ENCODE measurements at places on chromosomes 16 and 17. TPM values are rescaled to one million over a fixed set of nuclear protein-coding genes. Genes with fewer than 3 reads are reported as not detected.

DNA sequence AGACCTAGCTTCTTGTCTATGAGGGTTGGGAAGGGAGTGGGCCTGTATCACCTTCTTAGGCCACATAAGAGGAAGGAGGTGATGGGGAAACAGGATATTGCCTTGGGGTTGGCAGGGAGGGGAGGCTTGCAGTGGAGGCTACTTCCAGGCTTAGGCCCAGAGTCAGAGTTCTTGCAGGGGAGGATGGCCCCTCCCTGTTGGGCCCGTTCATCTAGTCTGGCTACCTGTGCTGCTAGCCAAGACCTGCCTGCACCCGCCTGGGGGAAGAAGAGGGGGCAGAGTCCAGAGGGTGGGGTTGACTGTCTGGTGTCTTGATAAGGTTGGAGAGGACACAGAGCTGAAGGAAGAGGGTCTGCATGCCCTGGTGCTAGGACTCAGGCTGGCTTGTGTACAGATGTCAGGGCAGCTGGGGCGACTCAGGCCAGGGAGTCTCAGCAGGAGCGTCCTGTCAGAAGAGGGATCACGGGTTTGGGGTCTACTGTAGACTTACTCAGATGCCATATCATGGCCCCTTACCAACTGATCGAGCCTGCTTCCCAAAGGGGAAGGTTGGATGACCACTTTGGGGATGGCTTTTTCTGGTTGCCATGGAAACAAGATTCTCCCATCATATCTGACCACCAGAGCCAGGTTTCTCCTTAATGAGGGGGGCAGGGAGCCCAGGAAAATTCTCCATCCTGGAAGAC is 5.3 kb downstream of the KDM6B start:
- H3K4me3 ChIP-seq: no peak overlapping the region
- H3K27me3 ChIP-seq: peaks cover 47% of the 10 kb centered on the region
- peaks cover 40% of the 10 kb centered on the region for H3K4me1 ChIP-seq
- no peak for DNase-seq
- H3K27ac ChIP-seq: no peak overlapping the region

ZFP3 gene
- total RNA-seq: 0.39 TPM

DNA sequence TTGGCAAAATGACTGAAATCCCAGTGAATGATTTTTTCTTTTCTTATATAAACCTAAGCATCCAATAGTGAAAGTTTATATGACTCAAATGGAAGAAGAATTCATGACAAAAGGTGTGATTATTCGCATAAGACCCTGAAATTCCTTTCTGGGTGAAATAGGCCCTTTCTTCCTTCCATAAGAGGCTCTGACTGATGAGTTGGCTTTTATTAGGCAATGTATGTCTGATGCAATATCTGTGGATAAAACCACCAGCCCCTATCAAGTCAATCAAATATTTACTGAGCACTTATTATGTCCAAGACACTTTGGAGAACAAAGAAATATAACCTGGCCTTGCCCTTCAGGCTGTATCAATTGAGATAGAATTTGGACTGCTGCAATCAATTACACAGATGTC is 316.6 kb downstream of the CDH13 start:
- no peaks in the 10 kb centered on the region for H3K36me3 ChIP-seq
- no peaks in the 10 kb centered on the region for H3K27me3 ChIP-seq
- no peaks in the 10 kb centered on the region for H3K4me1 ChIP-seq
- H3K27ac ChIP-seq: no peak overlapping the region
- no peak overlapping the region for H3K4me3 ChIP-seq
- no peak for DNase-seq

CDR2L gene
- total RNA-seq: 31.0 TPM

GRCh38 chr17:38451030-38451839 is 23.0 kb downstream of the ARHGAP23 start:
- H3K36me3 ChIP-seq: 0 out of 2 replicates have a peak, but pooled peaks cover 2% of the 10 kb centered on the region
- H3K27me3 ChIP-seq: 0 out of 2 replicates have a peak, but pooled peaks cover 2% of the 10 kb centered on the region
- peak; percentile 86 for DNase-seq
- peak overlapping the region; percentile 76 for H3K4me3 ChIP-seq

- DNase-seq: no peak
- H3K36me3 ChIP-seq: no peaks in the 10 kb centered on the region
- H3K4me3 ChIP-seq: no peak overlapping the region
- H3K4me1 ChIP-seq: no peaks in the 10 kb centered on the region
- H3K27me3 ChIP-seq: no peaks in the 10 kb centered on the region
- no peak overlapping the region for H3K27ac ChIP-seq
These were observed 85.6 kb downstream of the OMG start for GRCh38 chr17:31211352-31212012.

CRYBA1 gene
- total RNA-seq: not detected

DNA sequence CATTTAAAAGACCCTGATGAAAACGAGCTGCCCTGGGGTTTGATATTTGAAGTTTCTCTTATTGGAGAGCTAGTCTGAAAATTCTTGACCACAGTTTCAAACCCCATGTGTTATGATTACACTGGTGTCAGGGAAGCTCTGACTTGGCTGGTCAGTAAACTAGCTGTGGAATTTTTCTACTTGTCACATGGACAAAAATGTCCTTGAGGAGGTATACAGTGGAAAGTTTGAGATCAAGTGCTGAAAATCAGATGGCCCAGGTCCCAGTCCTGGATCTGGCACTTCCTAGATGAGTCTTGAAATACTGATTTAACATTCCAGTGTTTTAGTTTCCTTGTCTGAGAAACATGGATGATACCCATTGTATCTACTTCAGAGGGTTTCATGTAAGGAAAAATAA is 30.7 kb upstream of the SOX9 start:
- no peaks in the 10 kb centered on the region for H3K36me3 ChIP-seq
- no peak for DNase-seq
- no peaks in the 10 kb centered on the region for H3K27me3 ChIP-seq
- H3K4me3 ChIP-seq: no peak overlapping the region

GRCh38 chr17:61456061-61456681 is 3.9 kb downstream of the TBX4 start:
- no peak for DNase-seq
- peak overlapping the region; percentile 28 for H3K4me3 ChIP-seq
- H3K27ac ChIP-seq: no peak overlapping the region
- peaks cover 99% of the 10 kb centered on the region for H3K27me3 ChIP-seq

EVPL gene
- 0.62 TPM for total RNA-seq

MAP1LC3B gene
- total RNA-seq: 43.2 TPM

GRCh38 chr17:65139101-65139764 is 2.1 kb downstream of the RGS9 start:
- peaks cover 21% of the 10 kb centered on the region for H3K27me3 ChIP-seq
- no peak overlapping the region for H3K4me3 ChIP-seq
- DNase-seq: no peak
- no peaks in the 10 kb centered on the region for H3K36me3 ChIP-seq
- peaks cover 24% of the 10 kb centered on the region for H3K4me1 ChIP-seq
- H3K27ac ChIP-seq: no peak overlapping the region

TBC1D3H gene
- total RNA-seq: not detected

- no peak overlapping the region for H3K27ac ChIP-seq
- H3K4me3 ChIP-seq: peak overlapping the region; percentile 30
- H3K4me1 ChIP-seq: peaks cover 2% of the 10 kb centered on the region
- H3K27me3 ChIP-seq: no peaks in the 10 kb centered on the region
These were observed 2.3 kb upstream of the MRPS34 start for GRCh38 chr16:1775006-1775845.

BTBD17 gene
- total RNA-seq: 0.94 TPM

GRCh38 chr17:3688027-3688553 is 7.9 kb downstream of the P2RX5 start:
- no peaks in the 10 kb centered on the region for H3K36me3 ChIP-seq

NXN gene
- total RNA-seq: 96.8 TPM

ASPHD1 gene
- total RNA-seq: 17.6 TPM

DNA sequence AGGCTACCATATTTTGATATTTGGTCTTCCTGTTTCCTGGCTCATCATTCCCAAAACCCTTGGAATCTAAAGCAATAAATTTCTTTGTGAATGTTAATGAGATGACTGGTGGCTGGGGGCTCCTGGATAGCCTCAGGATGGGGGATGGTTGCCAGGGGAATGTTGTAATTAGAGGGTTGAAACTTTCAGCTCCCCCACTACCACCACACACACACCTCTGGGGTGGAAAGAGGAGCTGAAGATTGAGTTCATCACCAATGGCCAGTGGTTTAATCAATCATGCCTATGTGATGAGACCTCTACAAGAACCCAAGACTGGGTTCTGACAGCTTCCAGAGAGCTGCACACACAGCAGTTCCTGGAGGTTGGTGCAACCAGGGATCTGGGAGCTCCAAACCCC is 59.1 kb downstream of the HS3ST3A1 start:
- H3K27me3 ChIP-seq: no peaks in the 10 kb centered on the region
- peaks cover 21% of the 10 kb centered on the region for H3K36me3 ChIP-seq
- no peak overlapping the region for H3K4me3 ChIP-seq
- no peak overlapping the region for H3K27ac ChIP-seq
- DNase-seq: no peak
- H3K4me1 ChIP-seq: peaks cover 12% of the 10 kb centered on the region

- H3K36me3 ChIP-seq: peaks cover 8% of the 10 kb centered on the region
- no peak overlapping the region for H3K27ac ChIP-seq
- H3K4me3 ChIP-seq: no peak overlapping the region
These were observed 95.6 kb upstream of the HS3ST4 start for GRCh38 chr16:25596194-25596593.

SLC22A31 gene
- total RNA-seq: 12.1 TPM

Measured in WTC11 (cell line).